NCI-H510A treated with DMSO at 0.1 percent for 48 hours (cell line): ENCODE measurements at places on chromosomes 7 and 10.
A peak's percentile ranks its signal among the peaks of the same experiment; 100 is the strongest.

DNA sequence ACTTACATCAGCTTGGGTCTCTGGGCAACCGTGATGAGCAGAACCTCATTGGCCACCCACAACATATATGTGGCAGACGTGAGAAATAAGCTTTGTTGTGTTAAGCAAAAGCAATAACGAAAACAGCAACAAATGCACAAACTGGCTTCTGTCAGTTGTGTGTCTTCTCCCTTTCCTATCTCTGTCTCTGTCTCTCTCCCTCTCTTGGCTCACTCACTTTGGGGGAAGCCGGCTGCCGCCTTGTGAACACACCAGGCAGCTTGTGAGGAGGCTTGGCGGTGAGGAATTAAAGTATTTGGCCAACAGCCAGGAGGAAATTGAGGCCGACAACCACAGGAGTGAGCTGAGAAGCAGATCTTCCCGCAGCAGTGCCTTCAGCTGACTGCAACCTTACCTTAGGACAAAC, 21.9 kb upstream of the CDCA7L start:
- DNase-seq = no peak

GRCh38 chr7:148481147-148481526, 109.4 kb upstream of the C7orf33 start:
- no peak for DNase-seq

- DNase-seq = no peak
Observed at GRCh38 chr10:75394221-75394620, 7.3 kb downstream of the ZNF503 start.

DNA sequence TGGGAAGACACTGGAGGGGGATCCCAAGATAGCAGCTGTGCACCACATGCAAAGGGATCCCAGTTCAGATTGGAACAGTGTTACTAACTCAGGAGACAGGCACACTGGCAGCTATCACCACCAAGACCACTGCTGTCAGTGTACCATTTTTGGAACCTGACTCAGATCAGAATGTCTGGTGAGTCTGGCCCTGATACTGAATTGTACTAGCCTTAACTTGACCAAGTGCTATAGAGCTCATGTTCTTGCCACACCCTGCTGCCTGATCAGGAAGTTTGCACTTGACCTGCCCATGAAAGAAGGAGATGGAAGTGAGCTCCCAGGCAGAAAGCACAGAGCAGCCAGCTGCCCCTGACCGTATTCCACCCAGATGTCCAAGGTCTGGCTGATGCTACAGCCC, 4.8 kb upstream of the PRRT4 start:
- DNase-seq = no peak

GRCh38 chr7:90563286-90563685, 32.8 kb upstream of the CDK14 start:
- DNase-seq = no peak

DNA sequence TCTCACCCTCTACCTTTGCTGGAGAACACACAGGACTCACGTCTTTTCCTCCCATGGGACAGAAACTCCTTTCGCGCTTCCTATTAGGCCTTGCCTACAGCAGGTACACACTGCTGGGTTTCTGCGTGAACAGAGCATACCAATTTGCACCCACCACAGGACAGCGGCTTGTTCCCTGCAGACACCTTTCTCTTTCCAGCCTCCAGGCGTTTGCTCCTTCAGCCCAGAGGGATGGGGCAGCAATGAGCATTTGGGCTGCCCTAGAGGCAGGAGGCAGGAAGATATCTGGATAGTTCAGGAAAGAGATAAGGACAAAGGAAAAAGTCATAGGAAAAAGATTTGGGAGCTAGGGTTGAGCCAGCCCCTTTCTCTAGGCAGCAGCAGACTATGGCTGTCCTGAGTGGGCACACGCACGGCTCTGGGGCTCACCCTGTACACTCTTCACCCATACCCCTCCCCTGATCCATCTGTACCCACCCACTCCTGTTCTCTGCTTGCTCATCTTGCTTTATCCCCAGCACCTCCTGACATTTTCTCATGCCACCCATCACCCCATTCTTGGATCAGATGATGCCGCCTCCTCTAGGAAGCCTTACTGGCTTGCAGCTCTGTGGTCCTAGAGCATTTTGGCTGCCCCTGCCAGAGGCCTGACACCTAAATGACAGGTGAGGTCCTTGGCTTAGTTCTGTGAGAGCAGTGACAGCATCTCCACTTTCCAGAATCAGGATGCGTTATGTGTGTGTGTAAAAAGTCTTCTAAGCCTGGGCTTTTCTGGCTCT, 40.7 kb upstream of the SPDYE3 start:
- no peak for DNase-seq

DNA sequence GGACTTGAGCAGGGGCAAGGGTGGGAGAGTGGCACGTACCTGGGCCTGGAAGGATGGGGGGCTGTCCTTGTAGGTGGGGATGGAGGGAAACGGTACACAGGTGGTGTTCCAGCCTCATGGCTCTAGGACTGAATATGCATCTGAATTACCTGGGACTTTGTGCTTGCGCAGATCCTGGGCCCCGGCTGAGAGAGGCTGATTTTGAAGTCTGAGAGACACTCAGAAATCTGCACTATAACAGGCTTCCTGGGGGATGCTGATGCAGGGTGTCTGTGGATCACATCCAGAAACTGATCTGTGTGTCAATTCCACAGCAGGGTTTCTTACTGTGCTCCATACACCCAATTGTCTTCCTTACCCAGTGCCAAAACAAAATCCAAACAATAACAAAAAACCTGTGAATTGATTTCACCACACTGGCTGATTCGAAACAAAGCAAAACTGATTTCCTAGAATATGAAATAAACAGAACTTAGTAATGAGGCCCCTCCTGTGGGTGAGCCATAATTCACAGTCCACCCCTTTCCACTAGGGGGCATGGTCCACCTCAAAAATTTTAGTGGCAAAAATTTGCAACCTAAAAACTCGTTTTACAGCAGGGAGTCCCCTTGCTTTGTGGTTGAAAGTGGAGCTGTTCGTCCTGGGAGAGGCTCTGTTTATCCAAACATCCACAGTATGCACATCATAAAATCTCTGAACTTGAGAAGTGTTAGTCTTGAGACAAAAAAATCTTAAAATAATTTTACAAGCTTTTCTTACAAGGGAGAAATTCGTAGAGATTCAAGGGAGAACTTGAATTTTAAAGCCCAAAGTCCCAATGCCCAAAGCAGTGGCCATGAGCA, 32.0 kb upstream of the PLEKHA1 start:
- peak; percentile 8 for DNase-seq

DNA sequence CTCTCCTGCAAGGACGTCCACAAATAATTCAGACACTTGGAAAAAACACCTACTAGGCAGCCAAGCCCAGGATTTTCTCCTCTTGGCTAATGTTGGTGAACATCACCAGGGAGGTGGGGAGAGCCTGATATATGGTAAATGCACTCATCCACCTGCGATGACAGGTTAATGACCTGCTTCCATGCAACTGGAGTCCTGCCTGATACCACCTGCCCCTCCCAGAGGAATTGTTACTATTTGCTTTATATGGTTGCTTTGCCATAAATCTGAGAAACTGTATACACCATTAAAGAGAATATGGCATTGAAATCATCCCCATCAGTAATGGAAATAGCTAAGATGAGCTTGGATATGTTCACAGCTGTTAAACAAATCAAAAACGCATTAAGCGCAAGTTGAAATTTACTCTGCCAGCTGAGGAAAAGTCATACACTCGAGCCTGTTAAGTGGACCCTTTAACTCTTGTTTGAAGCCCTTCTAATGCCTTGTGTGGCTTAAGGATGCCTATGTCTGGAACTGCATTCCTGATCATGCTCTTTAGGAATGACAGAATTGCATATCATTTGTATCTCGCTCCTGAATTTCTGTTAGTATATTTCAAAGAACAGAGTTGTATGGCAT, 208.3 kb downstream of the PRPF18 start:
- peak; percentile 72 for DNase-seq

DNA sequence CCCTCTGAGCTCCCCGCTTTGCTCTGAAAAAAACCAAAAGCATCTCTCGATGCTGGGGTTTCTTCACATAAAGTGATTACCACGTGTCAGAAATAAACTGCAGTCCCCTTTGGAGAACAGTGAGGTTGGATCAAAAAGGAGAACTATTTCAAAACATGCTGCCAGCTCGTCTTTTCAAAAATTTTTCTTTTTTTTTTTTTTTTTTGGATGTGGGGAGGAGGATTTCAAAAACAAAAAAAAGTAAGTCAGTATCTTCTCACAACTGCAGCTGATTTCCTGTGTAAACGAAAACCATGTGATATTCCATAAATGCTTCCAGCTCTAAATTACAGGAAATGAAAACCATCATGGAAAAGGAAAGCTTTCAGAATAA, 155.0 kb upstream of the LYZL2 start:
- DNase-seq = no peak

DNA sequence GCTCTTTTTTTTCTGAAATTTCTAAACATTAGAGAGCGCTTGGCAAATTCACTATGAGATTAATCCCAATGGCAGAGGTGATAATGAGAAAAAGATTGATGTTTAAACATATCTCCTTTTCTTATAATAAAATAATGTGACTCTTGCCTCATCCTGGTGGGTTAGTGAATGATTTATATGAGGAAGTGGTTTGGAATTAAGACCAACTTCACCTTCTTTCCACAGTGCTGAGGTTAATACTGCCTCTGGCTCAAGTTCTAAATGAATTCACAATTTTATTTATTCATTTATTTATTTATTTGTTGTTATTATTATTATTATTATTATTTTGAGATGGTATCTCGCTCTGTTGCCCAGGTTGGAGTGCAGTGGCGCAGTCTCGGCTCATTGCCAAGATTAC, 40.5 kb upstream of the ADO start:
- no peak for DNase-seq

GRCh38 chr7:749140-749551, 22.1 kb upstream of the PRKAR1B start:
- DNase-seq = no peak

DNA sequence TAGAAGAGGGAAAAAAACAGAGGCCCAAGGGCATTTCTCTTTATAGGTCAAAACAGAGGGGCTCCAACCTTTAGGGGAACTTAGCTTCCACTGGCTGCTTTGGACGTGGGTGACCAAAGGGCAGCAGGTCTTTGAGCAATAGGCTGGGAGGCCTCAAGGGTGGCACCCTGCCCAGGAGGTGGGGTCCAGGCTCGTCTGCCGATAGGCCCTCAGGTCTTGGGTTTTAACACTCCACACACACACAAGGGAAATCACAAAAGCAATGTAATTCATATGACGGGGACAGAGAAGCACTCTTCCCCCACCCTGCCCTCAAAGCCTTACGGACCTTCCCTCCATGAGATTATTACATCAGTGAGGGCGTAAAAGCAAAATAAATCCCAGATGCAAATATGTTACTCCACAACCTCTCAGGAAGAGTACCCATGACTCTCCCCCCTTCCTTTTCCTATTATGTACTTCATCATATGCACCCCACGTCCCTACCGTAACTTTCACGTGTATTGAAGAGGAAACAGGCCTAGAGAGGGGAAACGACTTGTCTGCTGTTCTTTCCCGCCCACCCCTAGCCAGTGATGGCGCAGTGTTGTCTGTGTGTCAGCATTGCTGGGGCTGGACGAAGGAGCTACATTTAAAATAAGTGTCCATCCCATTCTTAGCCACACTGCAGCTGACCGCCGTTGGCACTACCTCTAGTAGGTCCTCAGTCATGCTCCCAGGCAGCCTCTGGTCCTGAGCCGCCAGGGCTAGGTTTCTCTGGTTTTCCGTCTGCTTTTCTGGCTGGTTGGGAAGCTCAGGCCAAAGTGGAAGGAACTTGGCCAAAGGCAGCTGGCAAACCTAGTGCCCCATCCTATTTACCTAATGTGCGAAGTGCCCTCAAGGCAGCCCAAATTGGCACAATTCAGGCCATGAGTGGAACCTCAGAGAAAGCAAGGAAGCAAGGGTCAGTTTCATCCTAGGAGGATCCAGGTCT, 2.1 kb downstream of the PCBD1 start:
- no peak for DNase-seq

- no peak for DNase-seq
Observed at GRCh38 chr7:123612024-123612423, 10.4 kb downstream of the ASB15 start.

GRCh38 chr10:48289501-48290238, 15.2 kb upstream of the FRMPD2 start:
- peak; percentile 18 for DNase-seq

DNA sequence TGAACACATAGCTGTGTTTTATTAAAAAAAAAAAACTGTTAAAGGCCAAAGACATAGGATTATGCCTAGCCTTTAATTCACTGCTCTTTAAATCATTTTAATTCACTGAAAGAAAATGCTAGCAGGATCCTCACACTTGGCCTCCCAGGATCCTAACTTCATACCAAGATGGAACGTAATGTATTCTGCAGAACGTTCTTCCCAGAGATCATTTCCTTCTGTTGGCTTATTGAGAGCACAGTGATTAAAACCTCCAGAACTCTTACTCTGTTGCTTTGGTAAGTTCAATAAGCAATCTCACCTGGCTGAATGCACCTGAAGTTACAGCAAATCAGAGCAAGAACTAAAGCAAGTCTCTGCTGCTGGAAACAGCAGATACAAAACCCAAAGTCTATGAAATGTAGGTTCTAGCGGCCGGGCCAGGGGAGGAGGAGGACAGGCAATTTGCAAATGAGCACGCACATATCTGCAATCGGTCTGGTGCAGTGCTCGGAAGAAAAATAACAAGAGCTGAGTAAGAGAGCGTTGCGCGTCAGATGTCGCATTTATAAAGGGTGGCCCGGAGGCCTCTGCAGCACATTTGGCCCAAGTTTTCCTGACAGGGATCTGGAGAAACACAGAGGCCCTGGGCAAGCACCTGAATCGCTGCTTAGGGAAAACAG, 193.9 kb downstream of the FAM107B start:
- no peak for DNase-seq

DNA sequence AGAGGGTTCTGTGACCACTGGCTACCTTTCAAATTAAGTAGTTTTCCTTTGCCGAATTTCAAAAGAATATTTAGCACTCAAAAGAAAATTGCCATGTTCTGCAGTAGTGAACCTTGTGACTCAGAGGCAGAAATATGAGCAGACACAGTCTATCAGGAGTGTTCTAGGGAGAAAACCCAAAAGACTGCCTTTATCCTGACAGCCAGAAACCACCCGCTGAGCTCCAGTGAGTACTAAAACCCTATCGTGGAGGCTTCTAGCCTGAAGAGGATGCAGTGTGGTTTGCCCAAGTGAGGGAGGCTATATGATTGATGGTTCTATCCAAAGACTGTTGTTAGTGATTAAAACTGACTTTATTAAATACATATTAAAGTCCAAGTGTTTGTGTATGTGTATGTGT, 21.9 kb downstream of the CHRM2 start:
- no peak for DNase-seq

DNA sequence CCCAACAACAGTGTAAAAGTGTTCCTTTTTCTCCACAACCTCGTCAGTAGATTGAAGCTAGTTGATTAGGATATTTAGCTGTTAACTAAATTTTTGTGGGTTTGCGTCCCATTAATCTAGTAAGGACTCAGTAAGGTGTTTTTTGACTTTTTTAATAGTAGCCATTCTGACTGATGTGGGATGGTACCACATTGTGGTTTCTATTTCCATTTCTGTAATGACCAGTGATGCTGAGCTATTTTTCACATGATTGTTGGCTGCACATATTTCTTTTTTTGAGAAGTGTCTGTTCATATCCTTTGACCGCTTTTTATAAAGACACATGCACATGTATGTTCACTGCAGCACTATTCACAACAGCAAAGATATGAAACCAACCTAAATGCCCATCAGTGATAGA, 5.6 kb upstream of the LRRN3 start:
- no peak for DNase-seq
